ENCODE measurements at places on chromosomes 5 and 9.

DNA sequence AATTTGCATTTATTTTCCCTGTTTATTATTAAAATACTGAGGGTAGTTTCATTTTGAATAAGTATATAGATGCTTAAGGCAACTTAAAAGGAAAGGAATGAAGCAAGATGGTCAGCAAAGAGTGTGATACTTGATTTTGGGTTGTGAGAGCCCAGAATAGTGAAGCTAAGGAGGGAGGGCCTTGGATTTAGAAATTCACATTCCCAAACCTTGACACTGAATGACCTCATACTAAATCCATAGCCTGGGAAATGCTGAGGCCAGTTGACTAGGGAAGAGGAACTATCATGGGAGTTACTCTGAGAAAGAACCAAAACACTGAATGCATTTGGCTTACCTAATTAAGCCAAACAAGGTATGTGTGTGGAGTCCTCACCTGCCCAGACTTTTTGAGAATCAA is 292.5 kb downstream of the SPATA31D1 start:
- DNase-seq = no peak

- peak; percentile 65 for DNase-seq
These were observed 140.1 kb upstream of the PALM2AKAP2 start for GRCh38 chr9:109639674-109640579.

DNA sequence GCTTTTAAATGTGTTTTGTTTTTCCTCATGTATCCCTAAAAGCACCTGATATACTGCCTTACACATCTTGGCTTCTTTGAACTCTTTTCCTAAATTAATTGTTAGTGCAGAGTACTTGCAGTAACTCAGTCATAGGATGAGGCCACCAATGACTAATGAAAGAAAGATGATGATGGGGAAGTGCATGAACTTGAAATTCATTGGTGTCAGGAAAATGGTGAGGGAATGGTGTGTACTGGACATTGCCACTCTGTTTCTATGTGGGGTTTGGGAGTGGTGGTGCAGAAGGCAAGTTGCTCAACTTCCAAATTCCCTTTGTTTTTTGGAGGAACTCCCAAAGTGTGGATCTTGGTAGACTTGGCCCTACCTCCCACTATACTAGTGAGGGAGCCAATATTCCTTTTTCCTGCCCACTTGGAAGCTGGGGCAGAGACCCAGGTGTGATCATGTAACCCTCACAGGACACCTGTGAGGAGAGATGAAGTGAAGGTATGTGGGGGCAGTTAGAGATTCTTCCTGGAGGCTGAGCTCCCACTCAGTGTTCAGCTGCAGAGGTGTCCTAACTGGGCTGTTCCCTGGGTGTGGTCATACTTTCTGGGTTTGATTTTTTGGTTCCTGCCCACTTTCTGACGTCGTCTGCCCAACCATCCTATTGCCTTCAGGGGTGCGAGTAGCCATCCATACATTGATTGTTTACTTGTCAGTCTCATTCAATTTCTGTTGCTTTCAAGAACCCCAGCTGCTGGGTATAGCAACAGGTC is 298.5 kb downstream of the MAST4 start:
- no peak for DNase-seq

DNA sequence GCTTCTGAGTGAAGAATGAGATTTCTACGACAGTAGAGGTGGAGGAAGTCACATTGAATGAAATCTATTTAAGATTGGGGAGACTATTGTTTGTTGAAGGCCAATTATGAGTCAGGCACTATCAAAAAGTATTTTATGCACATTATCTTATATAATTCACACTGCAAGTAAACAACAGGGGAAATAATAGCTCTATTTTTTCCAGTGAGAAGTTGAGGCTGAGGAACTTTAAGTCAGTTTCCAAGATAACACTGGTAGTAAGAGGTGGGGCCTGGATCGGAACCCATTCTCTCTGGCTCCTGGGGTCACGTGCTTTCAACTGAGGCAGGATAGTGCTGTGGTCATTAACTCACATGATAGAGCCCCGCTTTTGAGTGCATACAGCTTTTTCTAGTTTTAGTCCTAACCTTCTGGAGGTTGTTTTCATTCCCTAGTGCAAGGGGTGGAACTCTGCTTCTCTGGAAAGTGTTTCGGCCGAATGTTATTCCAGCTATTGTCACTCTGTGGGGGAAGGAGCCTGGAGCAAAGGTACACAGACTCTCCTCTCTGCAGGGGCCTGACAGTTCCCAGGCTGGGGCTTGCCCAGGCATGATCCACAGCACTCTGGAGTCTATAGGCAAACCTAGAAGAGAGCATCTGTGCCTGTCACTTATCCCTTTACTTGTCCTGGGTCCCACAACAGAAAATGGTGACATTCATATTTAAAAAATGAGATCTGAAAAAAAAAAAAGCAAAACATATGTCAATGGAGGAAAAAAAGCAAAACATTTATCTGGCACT is 352.4 kb upstream of the ACTBL2 start:
- no peak for DNase-seq

DNA sequence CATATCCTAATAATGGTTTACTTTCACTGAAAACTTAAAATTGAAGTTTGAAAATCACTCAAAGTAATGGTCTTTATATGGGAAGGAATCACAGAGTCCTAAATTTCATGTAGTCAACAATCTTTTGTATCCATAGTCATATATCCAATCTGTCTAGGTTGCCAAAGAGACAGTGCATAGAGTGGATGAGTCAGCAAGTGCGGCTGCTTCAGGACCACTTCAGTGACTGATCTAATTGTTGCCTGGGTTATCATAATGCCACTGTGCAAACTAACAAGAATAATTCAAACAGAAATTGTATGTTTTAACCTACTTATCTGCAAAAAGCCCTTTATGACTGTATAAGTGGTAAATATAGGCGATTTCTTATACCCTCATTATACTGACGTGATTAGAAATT is 211.3 kb upstream of the PRR16 start:
- no peak for DNase-seq

DNA sequence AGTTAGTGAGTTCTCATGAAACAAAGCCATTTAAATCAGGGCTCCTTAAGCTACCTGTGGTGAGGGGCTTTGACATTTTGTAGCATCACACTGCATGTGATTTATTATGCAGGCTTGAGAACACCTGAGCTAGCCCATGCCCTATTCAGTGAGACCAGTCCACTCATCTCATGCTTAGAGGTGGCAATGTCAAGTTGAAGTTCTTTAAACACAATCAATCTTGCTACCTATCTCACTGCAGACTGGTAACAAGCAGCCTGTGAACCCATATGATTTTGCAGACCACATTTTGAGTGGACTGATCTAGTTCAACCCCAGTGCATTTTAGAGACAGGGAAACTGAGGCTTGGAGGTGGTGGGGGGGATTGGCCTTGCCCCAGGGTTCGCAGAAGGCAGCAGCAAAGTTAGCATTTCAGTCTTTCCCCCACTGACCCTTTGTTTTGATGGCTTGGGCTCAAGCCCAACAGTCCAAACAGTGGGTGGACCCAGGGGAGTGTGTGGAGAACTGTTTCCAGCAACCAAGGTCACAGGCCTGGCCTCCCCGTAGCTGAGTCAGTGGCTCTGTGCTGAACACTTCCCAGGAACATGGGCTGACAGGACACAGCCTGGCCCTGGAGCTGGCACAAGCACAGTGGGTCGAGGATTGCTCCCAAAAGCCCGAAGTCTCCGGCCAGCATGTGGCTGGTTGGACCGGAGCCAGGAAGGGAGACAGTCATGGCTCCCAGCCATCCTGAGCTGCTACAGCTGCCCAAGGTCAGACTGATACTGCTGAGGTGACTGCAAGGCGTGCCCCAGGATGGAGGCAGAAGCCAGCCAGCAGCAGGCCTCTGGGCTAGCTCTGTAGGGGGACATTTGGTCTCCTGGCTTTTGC is 95.3 kb downstream of the RGS3 start:
- peak; percentile 28 for DNase-seq

DNA sequence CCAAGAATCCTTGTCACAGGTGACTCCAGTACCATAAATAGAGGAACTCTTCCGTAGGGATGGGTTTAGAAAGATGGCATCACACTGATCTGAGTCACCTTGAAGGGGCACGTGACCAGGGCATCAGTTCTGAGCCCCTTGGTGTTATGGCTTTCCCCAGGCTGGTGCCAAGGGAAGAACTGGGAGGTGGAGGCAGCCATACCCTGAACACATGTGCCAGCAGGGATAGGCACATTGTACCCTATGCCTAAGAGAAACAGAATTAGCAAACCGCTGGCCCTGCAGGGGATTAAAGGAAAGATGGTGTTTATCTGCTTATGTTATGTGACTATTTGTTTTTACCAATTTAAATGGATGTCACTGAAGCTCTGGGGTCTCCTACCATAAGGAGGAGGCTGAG is 196.2 kb downstream of the RGS3 start:
- DNase-seq = no peak

- DNase-seq = no peak
These were observed 43.3 kb downstream of the NCS1 start for GRCh38 chr9:130215341-130216119.

- DNase-seq = no peak
These were observed 68.8 kb downstream of the TLR4 start for GRCh38 chr9:117772960-117773359.

GRCh38 chr9:114282926-114283325 is 40.0 kb upstream of the ORM1 start:
- DNase-seq = no peak

- no peak for DNase-seq
These were observed 11.6 kb downstream of the PSIP1 start for GRCh38 chr9:15499139-15499538.

GRCh38 chr5:158640593-158640980 is 459.1 kb downstream of the EBF1 start:
- DNase-seq = no peak

DNA sequence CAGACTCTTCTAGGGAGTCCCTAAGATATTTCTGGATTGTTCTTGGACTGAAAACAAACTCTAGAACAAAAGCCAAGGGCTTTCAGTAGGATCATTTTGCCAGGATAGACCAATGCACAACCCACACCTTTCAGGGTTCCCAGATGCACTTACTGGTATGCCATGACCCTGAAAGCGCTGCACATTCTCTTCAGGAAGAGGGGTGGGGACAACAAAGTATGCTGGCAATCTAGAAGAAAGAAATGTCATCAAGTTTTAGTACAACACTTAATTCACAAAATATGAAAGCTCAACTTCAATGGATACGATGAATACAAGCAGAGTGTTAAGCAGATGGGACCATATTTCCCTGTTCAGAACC is 57.2 kb downstream of the MTMR12 start:
- no peak for DNase-seq

- DNase-seq = peak; percentile 49
These were observed 215.6 kb downstream of the ROR2 start for GRCh38 chr9:91734371-91734981.

- DNase-seq = no peak
These were observed 399.6 kb downstream of the MED10 start for GRCh38 chr5:5978501-5979376.

DNA sequence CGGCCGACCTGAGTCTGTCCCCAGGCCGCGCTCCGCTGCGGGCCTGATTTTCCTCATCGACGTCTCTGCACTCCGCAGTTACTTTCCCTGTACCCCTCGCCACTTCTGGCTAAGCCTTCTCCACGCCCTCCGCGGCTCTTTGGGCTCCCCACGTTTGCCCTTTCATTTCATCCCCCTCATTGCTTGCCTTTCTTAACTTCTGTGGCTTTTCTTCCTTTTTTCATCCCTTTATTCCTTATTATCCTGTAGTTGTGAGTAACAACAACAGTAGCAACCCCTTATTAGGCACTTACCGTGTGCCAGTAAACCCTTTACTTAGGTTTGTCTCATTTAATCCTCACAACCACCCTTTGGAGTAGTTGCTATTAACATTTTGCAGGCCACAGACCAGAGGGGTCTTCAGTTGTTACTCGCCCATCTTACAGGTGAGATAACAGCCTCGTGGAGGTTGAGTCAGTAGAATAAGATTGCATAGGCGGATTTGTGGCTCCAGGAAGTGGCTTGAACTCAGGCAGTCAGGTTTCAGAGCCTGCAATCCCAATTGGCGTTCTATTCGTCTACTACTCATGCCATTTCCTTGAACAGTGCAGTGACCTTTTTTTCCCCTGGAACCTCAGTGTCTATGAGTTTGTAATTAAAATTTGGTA is 724 bp downstream of the TCERG1 start:
- DNase-seq = no peak

GRCh38 chr5:77560677-77561263 is 68.7 kb upstream of the WDR41 start:
- peak; percentile 51 for DNase-seq

DNA sequence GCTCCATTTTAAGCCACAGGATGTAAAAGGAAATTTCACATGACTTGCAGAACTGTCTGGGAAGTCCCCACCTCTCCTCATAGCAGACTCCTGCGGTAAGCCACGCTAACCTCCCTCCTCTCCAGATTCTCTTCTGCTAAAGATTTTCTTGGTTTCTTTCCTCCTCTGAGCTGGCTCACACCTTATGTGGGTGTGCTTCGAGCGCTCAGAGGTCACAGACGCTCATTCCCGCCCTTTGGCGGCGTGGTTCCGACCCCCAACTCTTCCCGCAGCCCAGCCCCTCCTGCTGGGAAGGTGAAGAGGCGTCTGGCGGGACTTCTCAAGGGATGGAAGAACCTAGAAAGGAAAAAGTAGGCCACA is 32.9 kb upstream of the CDK20 start:
- DNase-seq = no peak

- DNase-seq = no peak
These were observed 146.2 kb upstream of the DMRT1 start for GRCh38 chr9:695252-695651.

DNA sequence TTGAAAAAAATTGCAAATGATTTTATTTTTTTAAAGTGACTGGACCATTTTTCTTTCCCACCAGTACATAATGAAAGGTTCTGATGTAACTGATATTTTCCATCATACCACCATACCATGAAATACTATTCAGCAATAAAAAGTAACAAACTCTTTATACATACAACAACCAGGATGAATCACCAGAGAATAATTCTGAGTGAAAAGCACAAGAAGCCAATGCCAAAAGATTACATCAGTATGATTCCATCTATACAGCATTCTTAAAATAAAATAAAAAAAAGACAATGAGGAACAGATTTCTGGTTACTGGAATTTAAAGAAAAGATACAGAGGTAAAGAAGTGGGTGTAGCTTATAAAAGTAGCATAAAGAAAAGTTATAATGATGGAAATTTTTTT is 423.7 kb upstream of the ST8SIA4 start:
- DNase-seq = no peak

GRCh38 chr5:18745988-18746615 is 1111.8 kb downstream of the TAF11L14 start:
- peak; percentile 4 for DNase-seq

- DNase-seq = no peak
These were observed 15.4 kb upstream of the UBAP1 start for GRCh38 chr9:34163434-34163833.

GRCh38 chr5:80368661-80369480 is 39.0 kb upstream of the ZFYVE16 start:
- peak; percentile 31 for DNase-seq

DNA sequence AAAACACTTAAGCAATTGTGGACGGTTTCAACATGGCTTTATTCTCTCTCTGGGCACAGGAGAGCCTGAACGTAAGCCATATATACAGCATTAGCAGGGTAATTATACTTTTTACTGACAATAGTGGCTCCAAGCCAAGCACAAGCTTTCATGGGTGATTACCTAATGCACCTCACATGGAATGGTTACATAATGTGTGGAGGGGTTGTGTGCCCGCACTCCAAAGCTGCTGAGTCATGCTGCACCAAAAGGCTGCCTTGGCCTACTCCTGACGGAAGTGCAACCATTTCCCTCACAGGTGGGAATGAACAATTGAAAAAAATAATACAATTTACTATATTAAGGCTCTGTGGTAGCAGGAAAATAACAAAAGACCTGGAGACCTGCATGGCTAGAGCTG is 86.5 kb upstream of the ATP10B start:
- DNase-seq = no peak

GRCh38 chr5:103942587-103943186 is 380.1 kb upstream of the NUDT12 start:
- no peak for DNase-seq

GRCh38 chr9:123710299-123710698 is 219.6 kb downstream of the DENND1A start:
- no peak for DNase-seq
